Panc1 (cell line): ENCODE measurements at places on chromosomes 3 and 15.

- DNase-seq: no peak
Observed at GRCh38 chr15:74253211-74253921, 17.2 kb downstream of the CCDC33 start.

DNA sequence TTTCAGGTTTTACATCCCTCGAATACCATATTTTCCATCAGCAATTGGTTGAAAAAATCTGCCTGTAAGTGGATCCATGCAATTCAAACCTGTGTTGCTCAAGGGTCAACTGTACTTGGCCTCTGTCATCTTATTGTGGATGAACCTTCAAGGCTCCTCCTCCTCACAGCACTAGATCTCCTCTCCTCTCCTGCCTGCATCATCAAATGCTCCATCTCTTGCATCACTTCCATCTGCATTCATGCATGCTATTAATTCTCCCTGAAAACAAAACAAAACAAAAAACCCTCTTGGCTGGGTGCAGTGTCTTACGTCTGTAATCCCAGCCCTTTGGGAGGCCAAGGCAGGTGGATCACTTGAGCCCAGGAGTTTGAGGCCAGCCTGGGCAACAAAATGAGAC is 10.1 kb downstream of the BCL2L10 start:
- no peak for DNase-seq

DNA sequence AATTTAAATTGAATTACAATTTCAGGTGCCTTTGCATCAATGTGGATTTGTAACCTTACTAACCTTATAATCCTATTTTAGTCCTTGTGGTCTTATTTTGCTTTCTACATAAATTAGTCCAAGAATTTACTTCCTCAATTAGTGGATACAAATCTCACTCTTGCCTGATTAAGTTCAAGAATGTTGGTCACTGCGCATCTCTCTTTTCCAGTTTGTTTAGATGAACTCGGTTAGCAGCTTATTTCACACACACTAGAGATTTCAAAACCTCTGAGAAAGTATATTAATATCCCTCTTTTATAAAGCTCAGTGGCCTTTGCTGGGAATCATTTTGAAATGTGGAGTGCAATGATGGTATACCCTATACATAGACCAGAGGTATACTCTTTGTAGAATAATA is 243.4 kb downstream of the DTWD1 start:
- no peak for DNase-seq

- no peak for DNase-seq
Observed at GRCh38 chr3:56775445-56775837, 26.3 kb downstream of the ARHGEF3 start.

- DNase-seq: no peak
Observed at GRCh38 chr15:41794081-41794480, 19.8 kb downstream of the MAPKBP1 start.

DNA sequence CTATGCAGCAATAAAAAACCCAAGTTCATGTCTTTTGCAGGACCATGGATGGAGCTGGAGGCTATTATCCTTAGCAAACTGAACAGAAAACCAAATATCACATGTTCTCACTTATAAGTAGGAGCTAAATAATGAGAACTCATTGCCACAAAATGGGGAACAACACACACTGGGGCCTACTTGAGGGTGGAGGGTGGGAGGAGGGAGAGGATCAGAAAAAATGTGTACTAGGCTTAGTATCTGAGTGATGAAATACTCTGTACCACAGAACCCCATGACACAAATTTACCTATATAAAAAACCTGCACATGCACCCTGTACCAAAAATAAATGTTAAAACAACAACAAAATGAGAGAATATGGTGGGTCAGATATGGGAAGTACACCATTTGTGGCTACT is 49.6 kb upstream of the AADACL2 start:
- no peak for DNase-seq

- no peak for DNase-seq
Observed at GRCh38 chr3:194270627-194271459, 80.3 kb downstream of the CPN2 start.

- no peak for DNase-seq
Observed at GRCh38 chr3:126367316-126367805, 10.2 kb upstream of the KLF15 start.

DNA sequence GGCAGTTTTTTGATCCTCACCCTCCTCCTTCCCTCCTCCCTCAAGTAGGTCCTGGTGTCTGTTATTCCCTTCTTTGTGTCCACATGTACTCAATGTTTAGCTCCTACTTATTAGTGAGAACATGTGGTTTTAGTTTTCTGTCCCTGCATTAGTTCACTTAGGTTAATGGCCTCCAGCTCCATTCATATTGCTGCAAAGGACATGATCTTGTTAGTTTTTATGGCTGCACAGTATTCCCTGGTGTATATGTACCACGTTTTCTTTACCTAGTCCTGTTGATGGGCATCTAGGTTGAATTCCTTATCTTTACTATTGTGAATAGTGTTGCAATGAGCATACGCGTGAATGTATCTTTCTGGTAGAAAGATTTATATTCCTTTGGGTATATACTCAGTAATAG is 61.7 kb upstream of the FGF7 start:
- DNase-seq: no peak

GRCh38 chr3:95082191-95082590 is 1019.3 kb downstream of the NSUN3 start:
- no peak for DNase-seq

DNA sequence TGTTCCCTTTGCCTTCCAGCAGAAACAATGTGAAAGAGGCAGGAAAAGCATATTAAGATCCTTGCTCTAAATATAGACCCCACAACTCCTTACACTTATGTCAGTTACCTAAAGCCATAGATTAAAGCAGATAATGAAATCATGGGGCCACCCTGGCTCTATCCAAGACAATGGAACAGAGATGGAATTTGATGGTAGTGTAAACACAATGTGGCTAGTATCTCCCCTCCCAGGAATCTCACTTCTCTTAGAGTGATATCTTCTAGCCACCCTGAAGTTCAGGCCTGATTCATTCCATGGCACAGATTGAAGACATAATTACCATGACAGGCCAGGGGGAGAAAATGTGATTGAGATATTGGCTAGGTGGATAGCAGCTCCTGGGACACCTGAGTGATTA is 32.6 kb downstream of the GALNT15 start:
- no peak for DNase-seq

DNA sequence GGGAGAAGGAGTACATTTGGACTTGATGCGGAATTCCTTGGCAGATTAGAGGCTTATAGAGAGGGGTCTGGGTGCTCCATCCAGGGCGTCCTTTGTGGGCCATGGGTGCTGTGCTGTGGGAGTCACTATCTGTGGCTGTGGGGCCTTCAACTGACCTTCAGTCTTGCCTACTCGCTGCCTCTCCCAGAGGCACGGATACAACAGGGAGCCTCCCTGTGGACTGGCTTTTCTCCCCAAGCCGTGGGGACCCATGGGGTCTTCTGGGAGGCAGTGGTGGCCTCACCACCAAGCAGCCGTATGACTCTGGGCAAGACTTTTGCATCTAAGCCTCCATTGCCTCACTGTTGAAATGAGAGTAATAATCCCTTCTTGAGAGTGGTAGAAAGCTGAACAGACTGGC is 83.9 kb downstream of the PDCD6IP start:
- DNase-seq: no peak

DNA sequence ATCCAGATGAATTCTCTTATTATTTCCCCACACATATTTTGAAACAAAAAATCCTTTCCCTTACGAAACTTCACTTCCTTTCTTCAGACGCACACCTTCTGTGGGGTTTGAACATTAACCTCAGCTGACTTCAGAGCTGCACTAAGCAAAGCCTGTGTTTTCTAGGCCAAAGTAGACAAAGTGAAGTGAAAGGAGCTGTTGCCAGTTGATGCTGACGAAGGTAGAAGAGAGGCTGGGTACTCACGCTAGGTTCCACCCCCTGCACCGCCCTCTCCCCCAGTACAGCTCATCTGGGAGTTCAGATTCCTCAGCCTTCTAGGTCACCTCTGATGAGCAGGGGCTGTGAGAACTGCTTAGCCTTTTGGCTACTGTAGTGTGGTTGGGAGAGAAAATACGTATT is 24.1 kb downstream of the DUT start:
- no peak for DNase-seq
